ENCODE measurements at places on chromosomes 7 and 10. TPM values are rescaled to one million over a fixed set of nuclear protein-coding genes. Genes with fewer than 3 reads are reported as not detected.

- no peak for DNase-seq
Observed at GRCh38 chr10:75304741-75305390, 69.1 kb upstream of the COMTD1 start.

GRCh38 chr10:114291076-114291475 is 52.0 kb downstream of the VWA2 start:
- no peak for DNase-seq

DNA sequence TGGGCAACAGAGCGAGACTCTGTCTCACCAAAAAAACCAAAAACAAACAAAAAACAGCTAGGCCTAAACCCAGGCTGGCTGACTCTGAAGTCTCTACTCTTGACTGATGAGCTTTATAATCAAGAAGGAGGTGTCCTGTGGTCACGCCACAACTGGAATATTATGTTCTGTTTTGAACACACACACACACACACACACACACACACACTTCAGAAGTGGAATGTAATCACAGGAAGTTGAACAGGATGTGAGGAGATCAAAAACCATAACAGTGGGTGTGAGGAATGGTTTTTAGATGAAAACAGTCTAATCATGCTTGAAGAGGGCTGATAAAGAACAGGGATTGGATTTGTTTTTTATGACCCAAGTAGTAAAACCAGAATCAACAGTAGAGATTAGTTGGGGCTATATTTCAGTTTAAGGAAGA is 51.1 kb upstream of the IL6 start:
- DNase-seq = no peak

GRCh38 chr10:85036661-85037060 is 708.3 kb downstream of the CCSER2 start:
- DNase-seq = no peak

The ZDHHC16 gene
- 28.0 TPM for total RNA-seq

The LRMDA gene
- total RNA-seq = 26.6 TPM

GRCh38 chr7:44377681-44378421 is 52.5 kb upstream of the CAMK2B start:
- peak; percentile 72 for DNase-seq

The RASA4B gene
- 16.3 TPM for total RNA-seq

DNA sequence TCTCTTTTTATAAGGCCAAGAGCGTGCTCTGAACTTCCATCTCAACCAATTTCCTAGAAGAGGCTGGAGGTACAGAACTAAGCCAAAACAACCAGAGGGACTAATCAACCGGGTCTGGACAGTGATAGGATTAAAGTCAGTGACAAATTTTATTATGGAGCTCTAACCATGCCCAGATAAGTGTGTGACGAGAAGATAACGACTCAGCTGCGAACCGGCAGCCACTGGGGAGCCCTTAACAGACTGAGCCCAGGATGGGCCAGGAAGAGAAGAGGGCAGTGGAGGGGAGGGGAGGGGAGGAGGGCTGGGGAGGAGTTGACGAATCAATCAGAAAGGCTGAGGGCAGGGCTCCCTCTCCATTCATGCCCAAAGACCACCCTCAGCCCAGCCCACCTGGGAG is 119.9 kb downstream of the PLXNA4 start:
- no peak for DNase-seq

DNA sequence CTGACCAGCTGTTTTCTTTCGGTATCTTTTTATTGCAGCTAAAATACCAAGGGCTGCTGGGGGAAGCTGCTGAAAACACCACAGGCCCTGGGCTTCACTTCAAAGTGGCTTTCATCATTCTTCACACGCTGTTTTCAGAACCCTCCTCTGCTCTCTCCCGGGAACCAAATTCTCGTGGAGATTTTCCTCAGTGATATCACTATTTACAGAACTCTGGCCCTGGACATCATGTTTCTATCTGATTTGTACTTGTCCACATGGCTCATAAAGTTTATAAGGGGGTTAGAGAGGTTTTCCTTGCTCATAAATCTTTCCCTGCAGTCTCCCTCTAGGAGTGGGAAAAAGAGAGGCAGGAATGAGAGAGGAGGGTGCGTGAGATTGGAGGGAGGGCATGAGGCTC is 177.4 kb upstream of the NPVF start:
- DNase-seq = no peak

GRCh38 chr7:142140401-142140959 is 29.0 kb downstream of the MGAM2 start:
- DNase-seq = no peak

DNA sequence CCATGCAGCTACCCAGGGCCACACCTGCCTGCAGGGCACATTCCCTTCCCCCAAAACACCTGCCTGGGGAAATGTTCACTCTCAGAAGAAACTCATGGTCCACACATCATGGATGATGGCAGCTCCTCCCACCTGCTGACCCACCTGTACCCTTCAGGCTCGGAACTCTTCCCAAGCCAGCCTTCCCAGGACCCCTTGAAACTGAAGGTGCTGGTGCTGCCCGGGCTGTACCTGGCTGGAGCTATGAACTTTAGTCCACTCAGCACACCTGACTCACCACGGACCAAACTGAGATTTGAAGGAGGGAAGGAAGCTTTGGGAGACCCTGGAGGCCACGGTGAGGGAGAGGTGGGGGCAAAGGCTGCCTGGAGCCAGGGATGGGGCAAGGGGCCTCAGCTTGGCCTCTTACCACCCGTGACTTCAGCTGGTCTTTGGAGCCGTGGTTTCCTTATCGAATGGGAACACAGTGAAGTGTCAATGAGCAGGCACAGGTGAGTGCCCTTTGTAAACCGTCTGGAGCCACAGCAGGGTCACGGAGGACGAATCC is 30.1 kb upstream of the INPP5A start:
- DNase-seq = peak; percentile 37

GRCh38 chr10:68330852-68331454 is 911 bp upstream of the HNRNPH3 start:
- no peak for DNase-seq

GRCh38 chr10:617471-617870 is 72.0 kb downstream of the DIP2C start:
- no peak for DNase-seq

The SLC13A1 gene
- total RNA-seq = not detected

The NPC1L1 gene
- 0.29 TPM for total RNA-seq

The CFAP43 gene
- 0.06 TPM for total RNA-seq

DNA sequence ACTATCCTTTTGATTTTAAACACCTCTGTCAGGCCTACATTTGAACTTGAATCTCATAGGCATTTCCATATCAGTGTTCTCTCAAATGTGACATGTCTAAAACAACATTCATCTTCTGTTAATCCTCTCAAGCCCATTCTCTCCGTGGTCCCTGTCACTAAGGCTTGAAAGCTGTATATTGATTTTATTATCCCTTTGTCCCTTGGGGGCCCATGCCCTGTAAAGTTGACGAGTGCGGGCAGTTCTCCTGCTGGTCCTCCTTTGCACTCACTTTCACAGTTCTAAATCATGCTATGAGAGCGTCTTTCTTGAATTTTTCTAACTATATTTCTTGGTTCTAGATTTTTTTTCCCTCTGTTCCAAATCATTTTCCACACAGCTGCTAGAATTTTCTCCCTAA is 27.3 kb downstream of the GALNT11 start:
- no peak for DNase-seq

GRCh38 chr7:120190109-120190508 is 82.9 kb upstream of the KCND2 start:
- DNase-seq = no peak

The EPO gene
- not detected for total RNA-seq

DNA sequence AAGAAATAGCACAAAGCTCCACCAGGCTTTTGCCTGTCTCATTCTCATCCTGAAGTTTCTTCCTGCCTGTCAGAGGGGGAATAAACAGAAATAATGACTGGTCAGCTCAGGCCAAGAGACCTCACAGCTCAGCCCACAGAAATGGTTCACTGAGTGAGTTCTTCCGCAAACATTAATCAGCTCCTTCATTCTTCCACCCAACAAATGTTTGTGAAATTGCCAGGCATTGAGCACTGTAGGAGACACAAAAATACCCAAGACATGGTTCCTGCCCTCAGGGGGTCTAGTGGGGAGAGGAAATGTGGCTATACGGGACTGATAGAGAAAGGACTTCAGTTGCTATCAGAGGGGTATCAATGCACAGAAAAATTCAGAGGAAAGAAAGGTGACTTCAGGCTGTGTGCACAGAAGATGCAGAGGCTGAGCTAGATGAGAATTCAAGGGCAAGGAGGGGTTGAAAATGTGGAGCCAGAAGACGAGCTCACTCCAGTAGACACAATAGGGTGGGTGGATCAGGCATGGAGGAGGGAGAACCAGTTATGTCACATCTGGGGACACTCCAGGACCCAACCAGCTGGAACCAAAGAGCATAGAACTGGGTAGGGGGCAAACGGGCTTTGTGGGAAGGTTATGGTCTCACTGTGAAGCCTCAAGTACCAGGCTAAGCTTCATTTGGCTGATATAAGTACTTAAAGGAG is 20.9 kb downstream of the MYOF start:
- DNase-seq = no peak

GRCh38 chr10:113987805-113988204 is 55.9 kb upstream of the ADRB1 start:
- DNase-seq = no peak

The BTBD16 gene
- total RNA-seq = not detected

- DNase-seq = no peak
Observed at GRCh38 chr10:76082956-76083355, 651.5 kb downstream of the LRMDA start.

GRCh38 chr7:83413424-83413823 is 235.5 kb downstream of the SEMA3E start:
- no peak for DNase-seq

GRCh38 chr7:115230882-115231571 is 309.1 kb downstream of the MDFIC start:
- no peak for DNase-seq

DNA sequence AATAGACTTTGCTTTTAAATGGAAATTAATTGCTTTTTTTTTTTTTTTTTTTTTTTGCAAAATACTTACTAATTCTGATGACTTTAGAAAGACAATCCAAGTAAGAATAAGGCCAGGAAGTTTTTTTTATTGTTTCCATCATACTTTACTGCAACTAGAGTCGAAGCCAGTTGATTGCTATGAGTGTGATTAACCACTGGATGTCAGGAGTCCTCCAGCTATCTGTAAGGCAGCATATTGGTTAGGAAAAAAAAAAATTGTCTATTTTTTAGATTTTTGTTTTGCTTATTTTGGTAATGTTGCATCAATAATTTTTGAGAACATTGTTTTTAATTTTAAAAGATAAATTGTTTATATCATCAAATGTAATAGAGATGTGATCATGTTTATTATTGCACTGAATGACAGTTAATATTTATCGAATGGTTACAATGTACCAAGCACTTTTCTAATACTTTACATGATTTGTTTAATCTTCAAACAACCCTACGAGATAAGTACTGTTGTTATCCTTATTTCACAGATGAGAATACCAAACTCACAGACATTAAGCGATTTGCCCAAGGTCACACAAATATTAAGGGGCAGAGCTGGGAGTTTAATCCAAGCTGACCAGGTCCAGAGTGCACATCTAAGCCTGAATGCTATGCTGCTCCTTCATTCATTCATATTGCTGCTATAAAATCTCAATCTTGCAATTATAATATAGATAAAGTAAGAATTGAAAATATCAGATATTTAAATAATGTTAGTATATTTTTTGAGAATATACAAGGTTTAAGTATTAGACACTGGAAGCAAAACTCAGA is 19.9 kb upstream of the LMOD2 start:
- DNase-seq = no peak

DNA sequence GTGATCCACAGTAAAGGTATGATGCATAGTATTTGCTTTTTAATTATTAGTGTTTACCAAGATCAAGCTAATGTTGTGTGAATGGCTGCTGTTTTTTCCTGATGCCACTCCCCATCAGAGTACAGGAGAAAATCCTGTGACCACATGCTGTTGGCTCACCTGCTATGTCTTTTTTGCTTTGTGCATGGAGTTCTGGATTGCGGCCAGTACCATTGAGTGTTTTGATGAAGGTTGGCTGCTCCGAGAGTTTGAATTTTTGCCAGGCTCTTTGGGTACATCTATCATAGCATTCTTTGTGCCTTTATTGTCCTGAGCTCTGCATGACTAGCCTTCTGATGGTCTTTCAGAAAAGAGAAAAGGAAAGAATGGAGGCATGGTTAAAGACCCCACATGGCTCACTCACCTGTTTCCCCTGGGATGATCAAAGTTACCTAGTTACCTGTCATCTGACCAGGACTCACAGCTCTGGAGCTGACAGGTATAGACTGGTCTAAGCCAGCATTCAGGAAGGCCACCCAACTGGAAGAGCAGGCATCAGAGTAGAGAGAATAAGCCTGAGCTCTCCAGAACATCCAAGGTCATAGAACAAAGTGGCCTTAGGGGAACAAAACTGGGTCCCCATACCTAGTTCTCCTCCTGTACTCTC is 11.8 kb upstream of the SGPL1 start:
- DNase-seq = no peak

The CPA2 gene
- 2.2 TPM for total RNA-seq

GRCh38 chr10:114375047-114375446 is 29.3 kb downstream of the AFAP1L2 start:
- no peak for DNase-seq

DNA sequence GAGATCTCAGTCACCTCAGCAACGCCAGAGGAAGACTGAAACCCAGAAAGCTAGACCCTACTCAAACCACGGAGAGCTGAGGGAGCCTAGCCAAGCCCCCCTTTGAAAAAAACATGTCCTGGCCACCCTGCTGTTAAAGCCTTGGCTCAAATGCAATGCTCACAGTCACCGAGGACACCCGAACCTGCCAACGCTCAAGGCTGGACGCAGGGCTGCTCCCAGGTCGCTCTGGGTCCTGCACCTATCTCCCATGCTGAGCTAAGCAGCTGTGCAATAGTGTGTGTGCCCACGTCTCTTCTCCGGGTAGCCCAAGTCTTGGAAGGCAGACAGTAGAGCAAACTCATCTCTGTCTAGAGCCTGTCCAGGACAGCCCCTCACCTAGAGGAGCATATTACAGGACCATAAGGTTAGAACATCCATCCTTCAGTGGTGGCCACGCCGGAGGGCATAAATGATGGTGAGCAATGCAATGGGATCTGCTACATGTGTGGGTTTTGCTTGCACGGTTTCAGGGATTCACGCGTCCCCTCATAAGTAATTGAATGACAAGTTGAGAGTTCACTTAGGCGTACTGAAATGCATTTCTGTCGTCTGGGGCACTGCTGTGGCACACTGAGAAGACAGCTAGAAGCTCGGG is 94.2 kb upstream of the DDC start:
- no peak for DNase-seq
